ENCODE measurements at places on chromosomes 11 and 22.
A peak's percentile ranks its signal among the peaks of the same experiment; 100 is the strongest.

DNA sequence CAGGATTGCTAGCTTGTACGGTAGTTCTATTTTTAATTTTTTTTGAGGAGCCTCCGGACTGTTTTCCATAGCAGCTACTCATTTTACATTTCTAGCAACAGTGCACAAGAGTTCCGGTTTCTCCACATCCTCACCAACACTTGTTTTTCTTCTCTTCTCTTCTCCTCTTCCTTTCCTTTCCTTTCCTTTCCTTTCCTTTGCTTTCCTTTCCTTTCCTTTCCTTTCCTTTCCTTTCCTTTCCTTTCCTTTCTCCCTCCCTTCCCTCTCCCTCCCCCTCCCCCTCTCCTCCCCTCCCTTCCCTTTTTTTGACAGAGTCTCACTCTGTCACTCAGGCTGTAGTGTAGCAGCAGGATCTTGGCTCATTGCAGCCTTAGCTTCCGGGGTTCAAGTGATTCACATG lies 9.3 kb downstream of the WBP2NL start:
- DNase-seq = no peak

DNA sequence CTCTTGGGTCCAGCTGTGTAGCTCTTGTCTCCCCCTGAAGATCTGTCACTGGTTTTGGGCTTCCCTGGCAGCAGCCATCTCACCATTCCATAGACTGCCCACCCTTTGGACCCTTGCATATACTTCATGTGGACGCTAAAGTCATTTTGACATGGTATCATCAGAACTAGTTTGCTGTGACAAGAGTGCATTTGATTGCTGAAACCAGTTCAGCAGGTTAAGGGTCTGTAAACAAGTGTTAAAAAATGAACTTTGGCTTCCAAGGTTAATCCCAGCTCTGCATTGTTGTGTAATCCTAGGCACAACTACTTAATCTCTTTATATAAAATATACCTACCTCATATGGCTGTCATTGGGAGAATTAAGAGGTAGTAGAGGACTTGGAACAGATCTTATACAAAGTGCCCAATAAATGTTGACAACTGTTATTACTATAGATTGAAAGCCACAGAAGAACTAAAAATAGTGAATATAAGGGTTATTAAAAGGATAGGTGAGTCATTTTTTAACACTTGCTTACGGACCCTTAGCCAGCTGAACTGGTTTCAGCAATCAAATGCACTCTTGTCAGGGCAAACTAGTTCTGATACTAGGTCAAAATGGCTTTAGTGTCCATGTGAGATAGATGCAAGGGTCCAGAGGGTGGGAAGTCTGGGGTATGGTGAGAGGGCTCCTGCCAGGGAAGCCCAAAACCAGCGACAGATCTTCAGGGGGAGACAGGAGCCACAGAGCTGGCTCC lies 29.4 kb downstream of the CCDC90B start:
- DNase-seq = no peak

DNA sequence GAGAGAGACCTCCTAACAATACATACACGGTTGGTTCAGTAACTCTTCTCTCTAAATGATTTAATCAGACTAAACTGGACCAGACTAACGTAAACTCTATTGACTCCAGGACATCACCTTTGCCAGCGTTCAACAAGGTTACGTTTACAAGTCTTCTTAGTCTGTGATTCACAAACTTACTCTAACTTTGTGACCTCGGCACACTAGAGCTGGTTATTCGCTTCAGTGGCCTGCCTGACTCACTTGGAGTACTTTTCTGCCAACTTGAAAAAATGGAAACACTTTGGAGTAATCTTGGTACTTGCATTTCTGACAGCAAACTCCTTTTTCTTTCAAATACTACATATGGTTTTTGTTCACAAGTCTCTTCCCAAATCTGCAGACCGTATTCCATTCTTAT lies 26.2 kb downstream of the MTMR2 start:
- DNase-seq = no peak

DNA sequence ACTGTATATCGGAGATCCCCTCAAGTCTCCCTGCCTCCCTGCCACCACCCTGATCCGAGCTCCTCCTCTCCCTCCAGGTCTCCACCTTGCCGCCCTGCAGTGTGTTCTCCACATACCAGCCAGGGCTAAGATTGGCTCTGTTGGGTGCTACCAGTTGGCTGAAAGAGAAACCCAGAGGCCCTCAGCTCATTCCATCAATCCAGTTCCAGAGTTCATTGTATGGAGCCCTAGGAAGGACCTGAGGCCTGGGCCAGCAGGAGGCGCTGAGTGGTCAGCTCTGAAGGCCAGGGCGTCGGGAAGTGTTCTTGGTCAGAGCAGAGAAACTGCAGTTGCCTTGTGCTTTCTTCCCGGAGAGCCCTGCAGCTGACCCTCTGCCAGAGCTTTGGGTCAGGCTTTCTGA lies 2.2 kb upstream of the TOP3B start:
- DNase-seq = no peak

DNA sequence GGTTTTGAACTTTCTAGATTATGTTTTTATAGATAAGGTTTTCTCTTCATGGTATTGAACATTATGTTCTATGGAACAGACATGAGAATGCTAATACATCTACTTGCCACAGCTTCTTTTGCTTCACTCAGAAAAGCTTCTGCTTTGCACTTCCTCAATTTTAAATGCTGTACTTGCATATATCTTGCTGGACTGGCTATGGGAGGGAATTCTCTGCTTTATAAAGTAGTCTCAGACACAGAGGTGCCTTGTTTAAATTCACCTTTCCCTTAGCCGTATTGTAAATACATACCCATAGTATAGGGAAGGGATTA lies 173.9 kb downstream of the DDX10 start:
- peak; percentile 36 for DNase-seq

DNA sequence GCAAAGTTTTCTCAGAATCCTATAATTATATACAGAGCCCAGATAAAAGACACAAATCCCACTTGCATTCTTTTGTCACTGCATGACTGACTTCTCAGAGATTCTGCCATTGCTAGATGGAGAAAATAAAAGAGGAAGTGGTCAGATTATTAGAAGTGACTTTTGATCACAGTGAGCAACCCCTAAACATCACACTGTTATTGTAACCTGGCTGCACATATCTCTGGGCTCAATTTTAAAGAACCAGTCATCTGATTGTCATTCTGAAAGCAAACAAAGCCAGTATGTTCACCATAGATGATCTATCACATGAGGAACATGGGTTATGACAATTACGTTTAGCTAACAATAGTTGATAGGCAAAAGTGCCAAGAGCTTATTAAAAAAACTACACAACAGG lies 47.8 kb downstream of the COPB1 start:
- DNase-seq = peak; percentile 28

- no peak for DNase-seq
Measured at GRCh38 chr22:25364736-25365241, 145.3 kb downstream of the CRYBB2 start.

DNA sequence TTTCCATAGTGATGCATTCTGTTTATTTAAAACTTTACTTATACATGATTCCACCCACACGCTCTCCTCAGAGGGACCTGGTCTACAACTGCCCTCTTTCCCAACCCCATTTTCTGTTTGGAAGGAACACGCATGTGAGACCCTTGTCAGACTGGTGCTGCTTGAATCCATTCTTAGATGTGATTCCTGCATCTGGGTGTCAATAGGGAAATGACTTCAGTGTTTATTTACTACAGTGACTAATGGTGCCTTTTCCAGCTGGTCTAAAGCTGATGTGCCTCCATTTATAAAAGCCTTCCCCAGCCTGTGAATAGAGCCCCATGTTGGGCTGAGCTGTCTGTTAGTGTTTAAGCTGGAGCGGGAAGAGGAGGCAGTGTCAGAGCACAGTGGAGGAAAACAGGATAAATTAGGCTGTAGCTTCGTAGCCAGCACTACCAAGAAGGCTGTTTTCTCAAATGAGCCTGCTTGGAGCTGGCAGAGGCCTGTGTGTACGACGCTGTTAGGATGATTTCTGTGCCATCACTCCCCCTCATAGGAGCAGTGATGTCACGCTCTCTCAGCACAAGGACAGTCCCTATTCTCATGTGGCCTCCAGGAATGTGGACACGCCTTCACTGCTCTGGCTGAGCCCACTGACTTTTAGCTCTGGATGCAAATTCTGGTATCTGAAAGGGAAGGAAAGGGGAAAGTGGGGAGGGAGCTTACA lies 18.9 kb upstream of the C11orf96 start:
- no peak for DNase-seq

DNA sequence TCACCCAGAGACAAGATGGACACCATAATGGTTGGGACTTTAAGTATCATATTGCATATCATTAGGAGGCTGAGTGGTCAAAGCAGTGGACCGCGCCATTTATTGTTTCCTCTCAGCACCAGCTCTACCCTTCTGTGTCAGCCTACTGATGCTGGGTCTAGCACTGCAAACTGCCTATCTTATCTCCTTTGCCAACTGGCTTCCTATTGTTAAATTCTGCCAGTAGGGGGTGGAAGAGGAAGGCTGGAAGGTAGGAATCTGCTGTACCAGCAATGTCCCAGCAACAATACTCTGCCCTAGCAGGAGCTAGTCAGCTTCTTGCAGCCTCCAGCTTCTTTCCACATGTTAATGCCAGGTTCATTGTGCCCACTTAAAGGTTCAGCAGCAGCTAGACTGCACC lies 367.1 kb upstream of the PDGFD start:
- DNase-seq = peak; percentile 42

GRCh38 chr11:19409307-19409706 lies 168.6 kb upstream of the E2F8 start:
- no peak for DNase-seq

GRCh38 chr22:25961699-25962098 lies 207.6 kb upstream of the SEZ6L start:
- no peak for DNase-seq

DNA sequence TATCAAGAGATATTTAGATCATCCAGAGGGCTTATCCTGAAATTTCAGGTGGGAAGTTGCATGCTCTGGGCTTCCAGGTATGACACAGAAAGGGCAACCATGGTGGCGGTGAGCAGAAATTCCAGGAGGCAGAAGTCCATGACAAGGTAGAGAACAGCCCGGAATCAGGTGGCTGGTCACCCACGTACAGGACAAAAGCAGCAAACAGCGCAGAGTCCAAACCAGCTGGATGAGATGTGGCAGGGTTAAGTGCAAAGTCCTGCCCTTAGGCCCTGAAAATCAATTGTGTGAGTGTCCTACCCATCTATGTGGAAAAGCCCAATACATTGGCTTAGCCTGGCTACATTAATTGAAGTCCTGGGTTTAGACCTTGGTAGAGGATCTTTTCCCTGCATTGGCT lies 11.6 kb downstream of the PPFIBP2 start:
- DNase-seq = no peak

DNA sequence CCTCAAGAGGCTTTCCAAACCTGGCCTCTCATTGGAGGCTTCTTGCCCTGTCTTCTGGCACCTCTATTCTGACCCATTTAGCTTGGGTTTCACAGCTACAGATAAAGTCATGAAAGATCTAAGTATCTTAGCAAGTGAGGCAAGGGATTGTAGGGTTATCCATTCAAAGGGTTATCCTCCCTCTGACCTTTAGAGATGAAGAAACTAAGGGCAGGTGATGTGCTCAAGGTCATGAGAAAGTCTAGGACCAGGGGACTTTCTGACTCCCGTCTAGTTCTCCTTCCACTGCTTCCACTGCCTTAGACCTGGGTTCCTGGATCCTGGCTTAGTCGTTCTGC lies 7.2 kb downstream of the PHOX2A start:
- DNase-seq = no peak

DNA sequence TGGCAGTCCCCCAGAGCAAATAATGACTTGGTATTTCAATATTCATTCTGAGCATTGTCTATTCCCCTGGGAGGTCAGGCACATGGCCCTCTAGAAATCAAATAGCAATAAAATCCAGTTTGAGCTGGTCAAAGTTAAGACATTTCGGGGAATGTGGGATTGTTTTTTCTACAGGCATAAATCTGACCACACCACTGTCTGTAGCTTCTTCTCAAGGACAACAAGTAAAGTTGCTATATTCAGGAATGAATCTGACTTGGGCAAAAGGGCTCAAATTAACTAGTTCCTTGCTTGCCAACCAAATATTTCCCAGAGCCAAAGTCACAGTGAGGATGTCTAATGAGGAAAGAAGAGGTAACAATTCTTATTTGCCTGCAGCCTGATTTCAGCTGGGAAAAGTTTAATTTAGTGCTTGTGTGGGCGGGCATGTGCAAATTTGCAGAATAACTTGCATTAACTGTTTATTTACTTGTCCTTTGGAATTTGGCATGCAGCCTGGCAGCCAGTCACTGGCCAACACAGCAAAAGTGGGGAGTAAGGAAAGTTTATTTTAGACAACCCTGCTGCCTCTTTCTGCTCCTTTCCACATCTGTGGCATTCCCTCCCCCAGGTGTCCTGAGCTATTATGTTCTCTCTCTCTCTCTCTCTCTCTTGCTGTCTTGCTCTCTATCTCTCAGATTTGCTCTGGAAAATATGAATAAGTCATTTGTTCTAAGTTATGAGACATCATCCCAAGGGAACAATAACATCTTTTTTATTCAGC lies 51.2 kb upstream of the ARHGAP20 start:
- no peak for DNase-seq

- no peak for DNase-seq
Measured at GRCh38 chr11:115123641-115124040, 380.6 kb downstream of the CADM1 start.

DNA sequence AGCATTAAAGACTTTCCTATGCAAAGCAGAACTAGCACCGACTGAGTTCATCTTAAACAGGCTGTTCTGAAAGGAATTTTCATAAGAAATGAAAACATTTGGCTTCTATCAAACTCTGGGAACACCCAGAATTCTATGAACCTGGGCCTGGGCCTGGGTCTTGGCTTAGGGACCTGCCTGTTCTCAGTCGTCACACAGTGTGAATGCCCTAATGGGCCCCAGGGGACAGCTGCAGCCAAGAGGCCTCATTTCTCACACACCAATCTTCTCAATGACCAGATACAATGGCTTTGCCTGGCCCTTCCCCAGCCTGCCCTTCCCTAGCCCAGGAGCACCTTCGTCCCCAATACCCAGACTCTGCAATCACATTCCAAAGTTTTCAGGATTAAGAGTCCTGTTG lies 234.9 kb upstream of the ARHGAP20 start:
- no peak for DNase-seq

- no peak for DNase-seq
Measured at GRCh38 chr11:11992257-11993212, 15.9 kb downstream of the DKK3 start.

GRCh38 chr11:122337704-122338103 lies 221.7 kb upstream of the BLID start:
- no peak for DNase-seq

DNA sequence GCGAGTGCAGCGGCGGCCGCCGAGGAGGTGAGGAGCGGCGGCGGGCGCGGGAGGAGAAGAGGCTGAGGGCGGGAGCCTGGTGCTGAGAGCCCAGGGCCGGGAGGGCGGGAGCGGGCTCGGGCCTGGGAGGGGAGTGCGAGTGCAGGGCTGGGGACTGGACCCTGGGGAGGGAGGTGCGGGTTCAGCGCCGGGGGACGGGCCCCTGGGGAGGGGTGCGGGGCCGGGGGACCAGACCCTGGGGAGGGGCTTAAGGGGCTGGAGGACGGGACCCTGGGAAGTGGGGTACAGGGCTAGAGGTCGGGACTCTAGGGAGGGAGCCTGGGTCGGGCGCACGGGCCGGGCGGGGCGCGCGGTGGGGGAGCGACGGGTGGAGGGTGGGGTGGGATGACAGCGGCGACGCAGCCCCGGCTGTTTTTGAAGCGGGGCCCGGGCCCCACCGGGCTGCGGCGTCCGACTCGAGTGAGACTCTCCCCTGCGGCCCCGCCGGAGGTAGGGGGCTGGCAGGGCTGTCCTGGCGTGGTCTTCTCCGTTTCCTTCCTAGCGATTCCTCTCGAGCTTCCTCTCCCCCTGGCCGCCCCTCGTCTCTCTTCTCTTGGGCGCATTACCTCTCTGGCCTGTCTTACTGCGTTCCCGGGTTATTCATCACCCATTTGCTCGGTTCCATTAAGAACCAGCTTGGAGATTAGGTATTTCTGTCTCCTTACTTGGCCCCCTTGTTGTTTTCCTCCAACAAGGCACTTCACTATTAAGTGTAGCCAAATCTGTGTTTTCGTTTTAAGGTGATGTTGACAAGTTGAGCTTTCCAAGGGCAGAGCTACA lies 754 bp downstream of the NUP50 start:
- DNase-seq = no peak

Measured in KBM-7 (cell line).